ENCODE measurements at places on chromosomes 2 and 18. TPM values are rescaled to one million over a fixed set of nuclear protein-coding genes. Genes with fewer than 3 reads are reported as not detected.

DNA sequence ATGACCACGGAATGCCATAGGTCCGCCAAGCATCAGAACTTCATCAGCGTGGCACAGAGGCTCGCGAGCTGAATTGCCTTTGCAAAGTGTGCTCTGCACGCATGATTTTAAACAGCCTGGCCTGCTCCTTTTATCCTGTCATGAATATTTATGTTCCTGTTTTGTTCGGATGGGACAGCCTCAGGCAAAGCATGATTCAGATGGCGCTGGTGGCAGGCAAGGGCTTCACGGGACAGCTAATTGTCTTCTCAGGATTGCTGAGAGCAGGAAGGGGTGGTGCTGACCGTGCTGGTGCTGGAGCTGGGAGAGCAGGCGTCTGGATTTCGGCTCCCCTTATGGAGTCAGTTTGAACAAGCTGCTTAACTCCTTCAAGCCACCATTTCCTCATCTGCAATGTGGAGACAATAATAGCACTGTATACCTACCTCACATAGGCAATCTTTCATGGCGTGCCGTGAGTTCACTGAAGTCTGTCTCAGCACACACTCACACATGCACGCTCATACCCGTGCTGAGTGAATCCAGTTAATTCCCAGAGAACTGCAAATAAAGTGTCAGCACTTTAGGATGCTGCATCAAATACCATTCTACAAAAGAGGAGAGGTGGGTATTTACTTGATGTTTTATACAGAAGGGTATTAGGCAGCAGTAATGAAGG, 79.7 kb upstream of the APCDD1 start:
- no peak for DNase-seq

GRCh38 chr2:12721566-12722446, 5.1 kb downstream of the TRIB2 start:
- DNase-seq = peak; percentile 53

- no peak for DNase-seq
Observed at GRCh38 chr18:5918205-5918858, 23.0 kb upstream of the TMEM200C start.

GRCh38 chr2:146235158-146235557, 1609.7 kb upstream of the ACVR2A start:
- no peak for DNase-seq

GRCh38 chr2:165462443-165462842, 7.1 kb upstream of the CSRNP3 start:
- no peak for DNase-seq

The TXNL4A gene
- 77.0 TPM for total RNA-seq

All from dorsolateral prefrontal cortex (tissue), 122 donors.